Kidney tubule cell (primary cell): ENCODE measurements at places on chromosomes 2 and 18.
A peak's percentile ranks its signal among the peaks of the same experiment; 100 is the strongest.

DNA sequence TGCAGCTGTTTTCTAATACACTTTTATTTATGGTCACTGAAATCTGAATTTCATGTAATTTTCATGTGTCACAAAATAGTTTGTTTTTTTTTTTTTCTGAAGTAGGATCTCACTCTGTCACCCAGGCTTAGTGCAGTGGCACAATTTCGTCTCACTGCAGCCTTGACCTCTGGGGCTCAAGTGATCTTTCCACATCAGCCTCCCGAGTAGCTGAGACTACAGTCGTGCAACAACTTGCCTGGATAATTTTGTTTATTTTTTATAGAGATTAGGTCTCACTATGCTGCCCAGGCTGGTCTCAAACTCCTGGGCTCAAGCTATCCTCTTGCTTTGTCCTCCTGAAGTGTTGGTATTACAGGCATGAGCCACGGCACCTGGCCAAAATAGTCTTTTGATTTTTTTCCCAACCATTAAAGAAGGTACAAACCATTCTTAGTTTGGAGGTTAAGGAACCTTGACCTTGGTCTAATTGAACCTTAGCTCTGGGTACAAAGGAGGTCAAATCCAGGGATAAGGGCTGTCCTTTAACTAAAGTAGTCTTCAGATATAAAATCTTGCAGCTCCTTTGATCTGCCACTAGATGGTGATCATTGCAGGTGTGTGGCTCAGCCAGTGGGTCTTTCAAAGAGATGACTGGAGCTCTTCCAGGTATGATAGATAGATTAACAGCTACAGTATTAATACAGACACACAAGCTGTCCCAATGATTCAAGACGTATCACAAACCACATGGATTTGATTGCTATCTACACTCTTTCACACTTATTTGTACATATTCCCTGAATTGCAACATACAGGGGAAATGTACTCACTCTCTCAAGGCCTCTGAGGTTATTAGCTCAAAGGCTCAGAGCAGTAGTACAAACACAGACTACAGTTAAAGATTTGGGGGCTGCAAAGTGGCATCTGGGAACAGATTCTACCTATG is 4.7 kb upstream of the KRCC1 start:
- peak; percentile 67 for DNase-seq

DNA sequence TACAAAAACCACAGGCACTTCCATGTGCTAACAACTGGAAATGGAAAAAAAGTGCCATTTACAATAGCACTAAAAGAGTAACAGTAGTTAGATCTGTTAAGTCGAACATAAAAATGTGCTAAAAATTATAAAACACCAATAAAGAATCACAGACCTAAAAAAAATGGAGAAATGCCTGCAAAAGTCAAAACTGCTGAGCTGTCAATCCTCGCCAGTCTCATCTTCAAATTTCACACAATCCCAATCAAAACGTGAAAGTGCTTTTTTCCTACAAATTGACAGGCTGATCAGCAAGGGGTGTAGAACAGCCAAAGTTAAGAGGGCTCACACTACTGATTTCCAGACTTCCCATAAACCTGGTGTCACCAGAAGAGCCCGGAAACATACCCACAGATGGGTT is 53.2 kb downstream of the ANO7 start:
- DNase-seq, result no peak

DNA sequence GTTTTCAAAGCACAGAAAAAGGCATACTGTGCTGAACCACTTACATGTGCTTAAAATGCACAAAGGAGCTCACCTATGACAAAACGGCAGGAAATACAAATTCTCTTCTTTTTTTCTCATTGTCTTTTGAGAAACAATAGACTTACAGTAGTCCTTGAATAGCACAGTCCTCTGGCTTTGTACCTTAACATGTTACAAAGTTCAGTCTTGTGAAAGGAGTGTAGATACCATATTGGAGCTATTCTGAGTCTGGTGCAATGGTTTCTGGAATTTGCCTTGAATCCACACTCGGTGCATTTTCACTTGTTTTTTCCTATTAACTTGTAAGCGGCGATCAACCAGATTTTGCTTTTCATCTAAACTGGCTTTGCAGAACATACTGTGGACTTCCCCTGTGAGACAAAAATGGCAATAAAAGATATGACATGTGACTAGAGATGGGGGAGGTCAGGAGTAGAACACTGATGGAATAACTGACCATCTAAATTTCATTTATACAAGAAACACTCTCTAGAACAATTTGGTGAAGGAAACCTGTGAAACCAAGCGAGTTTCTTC is 109.7 kb downstream of the METTL8 start:
- DNase-seq, result no peak

DNA sequence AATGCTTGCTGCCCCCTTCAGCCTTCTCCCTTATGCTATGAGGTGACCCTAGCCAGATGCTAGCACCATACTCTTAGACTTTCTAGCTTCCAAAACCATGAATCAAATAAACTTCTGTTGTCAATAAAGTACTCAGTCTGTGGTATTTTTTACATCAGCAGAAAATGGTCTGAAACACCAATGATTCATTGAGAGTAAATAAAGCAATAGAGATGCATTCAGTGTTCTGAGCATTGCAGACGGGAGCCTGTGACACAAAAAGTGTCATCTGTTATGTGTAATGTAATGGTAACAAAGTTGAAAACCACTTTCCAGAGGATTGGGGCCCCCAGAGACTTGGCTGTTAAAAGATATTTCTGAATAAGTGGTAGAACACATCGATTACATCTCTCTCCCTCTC is 758.0 kb upstream of the NRXN1 start:
- no peak for DNase-seq

GRCh38 chr2:122422384-122422991 is 667.0 kb downstream of the TSN start:
- DNase-seq, result no peak

DNA sequence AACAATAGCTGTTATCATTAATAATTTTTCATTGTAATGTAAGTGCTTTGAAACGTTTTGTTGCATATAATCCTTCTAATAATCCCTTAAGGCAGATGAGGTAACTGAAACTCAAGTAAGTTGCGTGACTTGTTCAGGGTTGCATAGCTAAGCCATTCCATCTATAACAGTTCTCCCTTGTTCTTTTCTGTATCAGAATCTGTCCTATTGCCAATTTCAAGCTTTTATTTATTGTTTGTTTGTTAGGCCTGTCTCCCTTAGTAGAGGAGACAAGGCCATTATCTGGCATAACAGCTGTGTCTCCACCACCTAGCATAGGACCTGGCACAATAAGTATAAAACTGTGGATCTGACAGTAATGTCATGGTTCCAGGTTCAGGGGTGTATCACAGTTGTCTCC is 19.4 kb downstream of the BABAM2 start:
- no peak for DNase-seq

DNA sequence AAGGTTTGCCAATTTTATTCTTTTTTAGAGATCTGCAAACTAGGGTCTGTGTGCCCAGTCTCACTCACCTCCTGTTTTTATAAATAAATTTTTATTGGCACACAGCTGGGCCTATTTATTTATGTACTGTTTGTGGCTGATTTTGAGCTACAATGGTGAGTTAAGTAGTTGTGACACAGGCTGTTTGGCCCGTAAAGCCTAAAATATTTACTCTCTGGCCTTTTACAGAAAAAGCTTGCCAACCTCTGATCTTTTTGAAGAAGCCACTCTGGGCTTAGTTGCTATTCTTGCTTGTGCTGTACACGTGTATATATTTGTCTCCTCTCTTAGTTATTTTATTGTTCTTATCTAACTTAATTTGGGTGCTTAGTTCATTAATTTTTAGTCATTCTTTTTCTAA is 14.5 kb downstream of the NAB1 start:
- no peak for DNase-seq

- DNase-seq, result no peak
These were observed 700 bp downstream of the TOGARAM2 start for GRCh38 chr2:28981620-28982376.

DNA sequence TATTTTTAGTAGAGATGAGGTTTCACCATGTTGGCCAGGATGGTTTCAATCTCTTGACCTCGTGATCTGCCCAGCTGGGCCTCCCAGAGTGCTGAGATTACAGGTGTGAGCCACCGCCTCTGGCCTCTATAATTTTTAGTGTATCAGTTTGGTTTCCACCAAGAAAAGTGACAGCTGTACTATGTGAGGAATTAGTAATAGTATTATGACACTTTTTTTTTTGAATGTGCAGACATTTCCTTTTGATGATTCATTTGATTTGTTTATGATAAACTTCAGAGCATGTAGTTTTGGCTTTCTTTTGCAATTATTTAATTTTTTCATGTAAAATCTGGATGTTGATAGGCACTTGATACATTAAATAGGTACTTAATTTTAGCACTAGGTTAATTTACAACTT is 61.5 kb downstream of the PTPN4 start:
- no peak for DNase-seq

DNA sequence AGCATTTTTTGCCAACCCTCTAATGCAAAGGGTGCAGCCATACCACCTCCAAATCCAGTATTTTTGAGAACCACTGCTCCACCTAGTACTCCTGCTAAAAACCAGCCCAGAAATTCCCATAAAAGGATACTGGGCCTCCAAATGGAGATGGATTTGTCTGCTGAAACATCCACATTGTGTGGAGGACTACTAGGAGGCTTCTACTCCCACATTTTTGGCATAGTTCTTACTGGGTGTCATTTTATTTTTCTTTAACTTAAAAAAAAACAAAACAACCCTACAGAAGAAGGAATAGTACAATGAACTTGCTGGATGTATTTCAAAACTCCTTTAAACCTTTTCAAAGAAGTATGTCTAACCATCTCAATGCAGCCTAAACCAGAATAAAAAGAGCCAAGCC is 219.2 kb downstream of the SRBD1 start:
- DNase-seq, result no peak

DNA sequence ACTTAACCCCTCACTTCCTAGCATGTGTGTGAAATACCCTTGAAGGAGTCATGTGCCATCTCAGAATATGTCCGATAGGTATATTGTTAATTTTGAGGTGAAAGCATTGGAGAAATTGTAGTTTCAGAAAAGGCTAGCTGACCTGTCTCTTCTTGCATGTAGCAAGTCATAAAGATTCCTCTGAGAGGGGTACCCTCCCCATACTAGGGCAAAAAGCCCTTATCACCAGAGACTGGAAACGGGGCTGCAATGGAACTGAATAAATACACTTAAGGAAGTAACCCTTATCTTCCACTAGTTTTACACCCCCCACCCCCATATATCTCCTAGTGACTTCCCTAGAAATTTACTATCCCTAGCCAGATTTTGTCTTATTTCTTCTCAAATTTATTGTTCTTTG is 1.8 kb upstream of the SF3B6 start:
- no peak for DNase-seq
